ENCODE measurements at places on chromosomes 3 and 15.
A peak's percentile ranks its signal among the peaks of the same experiment; 100 is the strongest.

GRCh38 chr15:73568564-73569280 is 64.5 kb downstream of the NPTN start:
- no peak for DNase-seq

GRCh38 chr15:80160570-80161156 is 7.9 kb downstream of the FAH start:
- DNase-seq = no peak

GRCh38 chr3:182740710-182741109 is 52.6 kb upstream of the ATP11B start:
- no peak for DNase-seq

DNA sequence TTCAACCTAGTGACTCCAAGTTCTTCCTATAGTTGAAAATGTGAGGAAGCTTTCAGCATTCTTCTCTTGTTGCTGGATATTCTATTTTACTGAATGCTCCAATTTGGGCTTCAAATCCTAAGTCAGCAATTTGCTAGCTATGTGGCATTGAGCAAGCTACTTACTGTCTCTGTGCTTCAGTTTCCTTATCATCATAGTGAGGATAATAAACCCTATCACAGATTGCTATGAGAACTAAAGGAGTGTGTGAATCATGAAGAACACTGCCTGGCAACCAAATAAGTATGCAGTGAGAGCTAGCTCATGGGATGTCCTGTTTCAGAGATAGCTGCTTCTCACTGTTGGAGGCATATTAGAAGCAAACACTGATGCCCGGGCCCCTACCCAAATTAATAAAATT is 163.8 kb upstream of the CDIN1 start:
- DNase-seq = no peak

DNA sequence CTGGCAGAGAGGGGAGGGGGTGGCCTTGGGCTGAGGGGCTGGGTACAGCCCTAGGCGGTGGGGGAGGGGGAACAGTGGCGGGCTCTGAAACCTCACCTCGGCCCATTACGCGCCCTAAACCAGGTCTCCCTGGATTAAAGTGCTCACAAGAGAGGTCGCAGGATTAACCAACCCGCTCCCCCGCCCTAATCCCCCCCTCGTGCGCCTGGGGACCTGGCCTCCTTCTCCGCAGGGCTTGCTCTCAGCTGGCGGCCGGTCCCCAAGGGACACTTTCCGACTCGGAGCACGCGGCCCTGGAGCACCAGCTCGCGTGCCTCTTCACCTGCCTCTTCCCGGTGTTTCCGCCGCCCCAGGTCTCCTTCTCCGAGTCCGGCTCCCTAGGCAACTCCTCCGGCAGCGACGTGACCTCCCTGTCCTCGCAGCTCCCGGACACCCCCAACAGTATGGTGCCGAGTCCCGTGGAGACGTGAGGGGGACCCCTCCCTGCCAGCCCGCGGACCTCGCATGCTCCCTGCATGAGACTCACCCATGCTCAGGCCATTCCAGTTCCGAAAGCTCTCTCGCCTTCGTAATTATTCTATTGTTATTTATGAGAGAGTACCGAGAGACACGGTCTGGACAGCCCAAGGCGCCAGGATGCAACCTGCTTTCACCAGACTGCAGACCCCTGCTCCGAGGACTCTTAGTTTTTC is 4.9 kb downstream of the ISL2 start:
- DNase-seq = no peak

GRCh38 chr15:34266751-34267150 is 41.9 kb downstream of the EMC4 start:
- no peak for DNase-seq

- DNase-seq = no peak
Observed at GRCh38 chr15:29840926-29841325, 18.7 kb upstream of the TJP1 start.

DNA sequence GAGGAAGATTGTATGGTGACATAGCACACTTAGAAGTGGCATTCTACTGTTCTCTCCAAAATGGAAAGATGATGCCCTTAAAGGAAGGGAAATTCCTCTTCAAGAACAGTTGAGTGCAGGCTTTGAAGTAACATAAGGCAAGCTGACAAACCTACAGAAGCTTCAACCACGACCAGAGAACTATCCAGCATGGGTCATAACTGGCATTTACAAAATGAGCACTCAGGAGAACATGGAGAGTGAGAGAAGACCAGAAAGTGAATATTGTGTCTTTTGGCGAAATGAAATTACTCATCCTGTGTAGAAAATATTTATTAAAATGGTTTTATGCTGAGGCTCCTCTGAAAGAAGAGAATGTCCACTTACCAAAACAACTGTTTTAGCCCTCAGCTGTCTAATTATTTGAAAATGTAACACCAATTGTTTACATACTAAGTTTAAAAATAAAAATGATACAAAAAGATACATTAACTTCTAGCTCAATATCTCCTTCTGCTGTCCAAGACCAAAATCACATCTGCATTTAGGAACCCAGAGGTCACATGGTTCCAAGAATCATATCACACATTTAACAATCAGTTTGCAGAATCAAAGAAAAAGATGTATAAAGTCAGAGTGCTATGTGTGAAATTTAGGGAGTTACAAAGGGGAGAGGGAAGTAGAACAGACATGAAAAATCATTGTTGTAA is 216.9 kb downstream of the ATP8B4 start:
- DNase-seq = no peak

DNA sequence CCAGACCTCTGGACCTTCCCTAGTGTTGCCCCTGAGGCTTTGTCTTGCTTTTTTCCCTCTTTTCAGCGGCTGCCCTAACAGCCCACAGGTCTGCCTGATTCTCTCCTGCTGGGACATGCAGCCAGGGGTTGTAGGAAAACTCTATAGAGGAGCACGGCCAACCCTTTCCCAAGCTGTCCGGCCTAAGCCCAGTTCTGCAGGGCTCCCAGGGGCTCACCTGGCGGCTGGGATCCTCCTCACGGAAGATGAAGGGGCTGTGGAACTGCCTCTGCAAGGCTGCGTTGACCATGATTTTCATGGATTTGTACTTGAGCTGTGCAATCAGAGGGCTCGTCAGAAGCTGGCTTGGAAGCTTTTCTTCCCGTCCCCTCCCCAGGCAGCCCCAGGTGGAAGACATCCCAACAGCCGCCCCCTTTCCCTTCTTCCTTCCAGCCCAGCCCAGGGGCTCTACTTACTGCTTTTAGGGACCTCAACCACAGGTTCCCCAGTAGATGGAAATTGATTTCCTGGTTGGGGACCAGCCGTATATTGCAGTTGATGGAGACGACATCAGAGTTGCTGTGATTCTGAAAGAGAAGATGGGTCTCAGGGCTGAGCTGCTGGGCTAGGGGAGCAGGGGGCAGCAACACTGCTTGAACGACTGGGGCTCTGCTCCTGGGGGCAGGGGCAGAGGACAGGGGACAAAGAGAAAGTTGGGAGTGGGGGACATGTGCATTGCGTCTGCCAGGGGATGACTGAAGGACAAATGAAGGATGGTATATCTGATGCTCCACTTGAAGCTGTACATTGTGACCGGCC is 29.8 kb downstream of the FEM1B start:
- no peak for DNase-seq

- DNase-seq = no peak
Observed at GRCh38 chr3:114709102-114709501, 415.3 kb downstream of the TIGIT start.

- DNase-seq = no peak
Observed at GRCh38 chr3:124510290-124510689, 220.0 kb upstream of the UMPS start.

DNA sequence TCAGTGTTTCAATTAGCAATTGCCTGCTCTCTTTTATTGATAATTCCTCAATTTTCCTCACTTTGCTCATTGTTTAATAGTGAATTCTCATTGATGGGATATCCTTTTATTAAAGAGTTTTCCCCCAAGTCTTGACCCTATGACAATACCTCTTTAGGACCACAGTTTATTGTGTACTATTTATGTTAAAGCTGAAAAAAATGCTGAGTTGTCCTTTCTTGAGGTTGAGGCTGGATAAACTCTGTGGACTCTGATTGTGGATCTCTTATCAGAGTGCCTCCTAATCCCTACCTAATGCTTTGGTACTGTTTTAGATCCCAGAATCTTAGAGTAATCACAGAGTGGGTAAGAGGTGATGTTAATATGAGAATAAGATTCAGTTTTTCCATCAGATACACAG is 416.3 kb upstream of the GBE1 start:
- no peak for DNase-seq

DNA sequence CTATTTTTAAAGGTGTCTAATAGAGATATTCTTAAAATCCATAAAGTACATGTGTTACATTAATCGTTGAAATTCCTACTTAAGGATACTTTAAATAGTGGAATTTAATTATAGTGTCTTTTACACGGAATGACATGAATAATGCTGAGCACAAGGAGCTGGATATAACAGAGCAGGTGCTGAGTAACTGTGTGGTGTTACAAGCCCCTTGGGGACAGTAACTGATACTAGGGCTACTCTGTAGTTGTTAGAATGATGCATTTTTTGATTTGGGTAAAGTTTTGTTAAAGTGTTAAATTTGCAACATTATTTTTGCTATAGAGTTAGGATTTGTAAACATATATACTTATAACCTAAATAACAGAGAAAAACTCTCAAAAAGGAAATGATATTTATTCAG is 1496.1 kb downstream of the OTOL1 start:
- no peak for DNase-seq

- no peak for DNase-seq
Observed at GRCh38 chr3:65635657-65636056, 403.1 kb downstream of the MAGI1 start.

- no peak for DNase-seq
Observed at GRCh38 chr3:20064796-20065564, 24.7 kb downstream of the KAT2B start.

- DNase-seq = no peak
Observed at GRCh38 chr3:99670556-99670950, 32.2 kb downstream of the COL8A1 start.

GRCh38 chr15:74396445-74397238 is 29.2 kb upstream of the CYP11A1 start:
- no peak for DNase-seq

DNA sequence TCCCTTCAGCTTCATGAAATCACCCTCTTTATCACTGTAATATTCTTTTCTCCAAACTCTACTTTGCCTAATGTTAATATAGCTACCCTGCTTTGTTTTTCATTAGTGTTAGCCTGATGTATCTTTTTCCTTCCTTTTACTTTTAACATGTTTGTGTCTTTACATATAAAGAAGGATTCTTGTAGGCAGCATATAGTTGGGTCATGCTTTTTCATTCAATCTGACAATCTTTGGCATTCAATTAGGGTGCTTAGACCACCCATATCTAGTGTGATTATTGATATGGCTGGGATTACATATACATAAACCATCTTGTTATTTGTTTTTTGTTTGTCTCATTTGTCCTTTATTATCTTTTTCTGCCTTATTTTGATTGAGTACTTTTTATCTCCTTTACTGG is 34.9 kb upstream of the HEG1 start:
- no peak for DNase-seq

DNA sequence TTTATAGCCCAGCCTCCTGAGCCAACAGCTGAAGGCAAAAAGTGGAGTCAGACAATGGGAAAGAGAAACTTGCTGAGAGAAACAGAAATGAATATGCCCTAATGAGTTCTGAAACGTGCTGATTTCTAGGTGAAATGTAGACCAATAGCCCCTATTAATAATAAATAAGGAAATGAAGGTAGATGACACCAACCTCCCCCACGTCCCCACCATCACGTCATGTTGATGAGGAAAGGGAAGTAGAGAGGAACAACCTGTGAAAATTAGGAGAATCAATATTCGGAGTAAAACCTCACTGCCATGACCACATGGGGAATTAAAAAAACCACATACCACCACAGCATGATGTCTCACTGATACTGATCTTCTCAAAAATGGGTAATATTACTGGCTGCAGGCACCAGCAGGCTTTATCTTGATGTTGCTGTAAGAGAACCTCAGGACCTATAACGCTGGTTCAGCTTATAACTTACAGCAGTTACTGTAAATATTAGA is 64.0 kb downstream of the KAT2B start:
- DNase-seq = peak; percentile 15

GRCh38 chr3:122560680-122561079 is 3.4 kb downstream of the PARP9 start:
- DNase-seq = no peak

DNA sequence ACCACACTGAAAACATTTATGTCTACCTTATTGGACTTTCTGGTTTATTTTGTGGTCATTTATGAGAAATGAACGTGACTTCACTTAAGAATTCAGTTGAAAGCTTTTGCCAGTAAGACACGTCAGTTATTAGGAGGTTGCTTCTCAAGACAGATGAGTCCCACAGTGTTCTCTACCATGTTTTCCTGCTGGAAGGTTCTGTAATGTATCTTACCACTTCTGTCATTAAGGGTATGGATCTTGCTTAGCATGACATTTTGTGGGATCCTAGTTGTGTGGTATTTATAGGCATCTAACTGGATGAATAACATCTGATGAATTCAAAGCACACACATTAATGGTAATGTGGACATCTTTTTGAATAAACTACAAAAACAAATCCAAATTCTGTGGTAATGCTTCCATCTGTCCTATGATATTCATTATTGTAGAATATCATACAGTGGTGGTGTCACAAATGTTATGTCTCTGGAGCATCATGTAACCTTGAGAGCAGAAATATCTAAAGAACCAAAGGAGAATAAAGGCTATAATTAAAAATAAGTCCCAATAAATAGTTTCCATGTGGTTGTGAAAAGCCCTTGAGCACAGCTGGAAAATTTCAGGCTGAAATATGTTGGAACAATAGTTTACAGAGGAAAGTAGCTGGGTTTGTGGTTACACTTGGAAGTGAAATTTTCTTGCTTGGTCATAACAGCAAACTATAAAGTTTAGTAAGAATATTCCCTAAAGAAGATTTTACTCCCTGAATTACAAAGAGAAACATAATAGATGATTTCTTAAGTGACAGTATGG is 61.5 kb downstream of the C3orf38 start:
- DNase-seq = no peak

DNA sequence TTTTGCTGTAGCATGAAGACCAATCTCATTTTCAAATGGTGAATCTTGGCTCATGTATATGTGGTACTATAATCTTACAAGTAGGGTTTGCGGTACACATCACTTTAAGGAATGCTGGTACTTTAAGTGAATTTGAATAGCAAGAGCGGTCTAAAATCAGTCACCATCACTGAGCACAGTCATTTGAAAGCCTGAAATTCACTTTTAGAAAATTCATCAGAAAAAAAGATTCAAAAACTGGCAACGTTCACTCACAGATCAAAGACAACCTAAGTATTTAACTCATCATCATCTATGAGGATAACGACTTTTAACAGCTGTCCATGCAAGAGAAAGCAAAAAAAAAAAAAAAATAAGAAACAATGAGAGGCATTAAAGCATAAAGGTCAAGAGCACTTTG is 111.6 kb downstream of the FHIT start:
- DNase-seq = no peak

DNA sequence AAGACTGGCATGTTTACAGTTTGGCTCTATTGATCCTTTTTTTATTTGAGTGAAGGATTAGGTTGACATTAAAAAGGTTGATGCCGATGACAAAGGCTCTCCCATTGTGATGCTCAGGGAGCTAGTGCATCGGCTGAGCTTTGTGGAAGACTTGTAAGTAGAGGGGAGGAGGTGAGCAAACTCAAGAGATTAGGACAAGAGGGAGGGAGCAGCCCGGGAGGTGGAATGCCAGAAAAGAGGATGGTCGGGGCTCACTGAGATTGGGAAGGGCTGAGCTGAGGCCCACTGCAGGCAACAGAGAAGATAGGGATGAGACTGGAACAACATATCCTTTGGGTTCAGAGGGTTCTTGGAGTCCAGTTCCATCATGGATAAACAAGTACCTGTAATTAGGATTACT is 26.5 kb upstream of the PSMD6 start:
- no peak for DNase-seq

GRCh38 chr3:99777210-99777549 is 40.5 kb upstream of the CMSS1 start:
- no peak for DNase-seq
